ENCODE measurements at places on chromosomes 2 and 18.

DNA sequence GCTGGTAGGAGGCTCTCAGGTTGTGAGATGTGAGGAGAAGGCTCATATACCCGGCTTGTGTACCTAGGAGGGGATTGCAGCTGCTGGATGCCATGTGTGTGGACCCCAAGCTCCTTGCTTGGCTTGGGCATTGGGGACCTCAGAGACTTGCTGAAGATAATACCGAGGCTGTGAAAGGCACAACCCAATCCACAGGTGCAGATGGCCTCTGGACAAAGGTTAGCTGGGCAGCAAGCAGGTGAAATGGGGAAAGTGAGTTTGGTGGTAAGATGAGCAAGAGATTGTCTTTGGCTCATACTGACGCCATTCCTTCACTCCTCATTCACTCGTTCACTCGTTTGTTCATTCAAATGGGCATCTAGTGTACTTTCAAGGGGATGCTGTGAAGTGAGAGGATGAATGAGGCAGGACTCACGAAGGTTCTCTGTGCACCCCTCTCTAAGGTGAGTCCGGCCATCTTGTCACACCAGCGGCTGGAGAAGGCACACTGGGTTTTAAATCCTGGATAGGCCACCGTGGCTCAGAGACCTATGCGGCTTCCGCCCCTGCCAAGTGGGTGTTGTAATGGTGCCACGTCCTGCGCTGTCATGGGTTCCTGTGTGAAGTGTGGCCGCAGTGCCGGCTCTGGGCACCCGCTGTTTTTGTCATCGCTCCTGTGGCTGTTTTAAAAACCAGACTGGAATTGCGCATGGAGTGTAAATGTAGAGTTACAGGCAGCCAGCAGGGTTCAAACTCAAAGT lies 13.7 kb downstream of the FBLN7 start:
- DNase-seq: no peak

- DNase-seq: no peak
Measured at GRCh38 chr2:200637901-200638300, 52.1 kb downstream of the AOX1 start.

DNA sequence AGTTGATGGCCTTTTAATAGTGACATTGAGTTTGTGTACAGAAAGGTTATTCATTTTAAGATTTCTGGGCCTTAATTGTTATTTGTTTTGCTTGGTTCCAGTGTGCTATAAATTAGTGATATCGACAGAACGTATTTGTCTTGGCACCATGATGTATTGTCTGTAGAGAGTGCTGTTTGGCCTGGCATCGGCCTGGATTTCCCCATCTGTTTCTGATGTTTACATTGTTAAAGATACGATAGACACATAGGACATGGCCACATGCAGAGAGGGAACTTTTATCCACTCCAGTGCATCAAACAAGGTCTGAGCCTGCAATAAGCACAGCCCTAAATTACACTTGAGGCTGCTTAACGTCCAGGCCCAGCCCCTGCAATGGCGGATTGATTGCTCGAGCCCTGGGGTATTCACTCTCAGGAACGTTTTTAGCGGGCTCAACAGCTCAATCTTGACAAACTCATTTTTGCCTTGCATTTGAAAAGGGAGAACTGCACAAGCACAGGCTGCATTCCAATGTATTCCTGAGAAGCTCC lies 144.7 kb downstream of the SLC4A3 start:
- no peak for DNase-seq

DNA sequence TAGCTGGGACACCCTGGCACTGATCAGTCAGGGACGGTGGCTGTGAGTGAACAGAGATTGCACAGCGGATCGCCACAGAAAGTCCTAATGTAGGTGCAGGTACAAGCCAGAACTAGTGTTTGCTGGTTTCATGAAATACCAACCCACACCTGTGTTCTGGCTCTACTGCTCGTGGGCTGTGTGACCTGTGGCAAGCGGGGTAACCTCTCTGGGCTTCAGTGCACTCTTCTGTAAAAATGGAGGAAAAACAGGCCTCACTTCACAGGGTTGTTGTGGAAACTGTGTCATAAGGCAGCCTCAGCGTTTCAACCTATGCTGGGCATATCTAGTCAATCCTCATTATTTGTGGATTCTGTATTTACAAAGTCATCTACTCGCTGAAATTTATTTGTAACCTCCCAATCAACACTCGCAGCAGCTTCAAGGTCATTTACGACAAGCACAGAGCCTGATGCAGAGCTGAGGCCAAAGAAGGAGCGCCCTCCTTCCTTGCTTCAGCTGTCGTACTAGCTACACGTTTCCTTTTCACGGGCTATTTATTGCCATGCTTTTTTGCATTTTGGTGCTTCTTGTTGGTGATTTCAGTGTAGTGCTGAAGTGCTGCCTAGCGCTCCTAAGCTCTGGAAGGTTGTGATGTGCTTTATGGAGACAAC lies 30.0 kb downstream of the GPR45 start:
- no peak for DNase-seq

DNA sequence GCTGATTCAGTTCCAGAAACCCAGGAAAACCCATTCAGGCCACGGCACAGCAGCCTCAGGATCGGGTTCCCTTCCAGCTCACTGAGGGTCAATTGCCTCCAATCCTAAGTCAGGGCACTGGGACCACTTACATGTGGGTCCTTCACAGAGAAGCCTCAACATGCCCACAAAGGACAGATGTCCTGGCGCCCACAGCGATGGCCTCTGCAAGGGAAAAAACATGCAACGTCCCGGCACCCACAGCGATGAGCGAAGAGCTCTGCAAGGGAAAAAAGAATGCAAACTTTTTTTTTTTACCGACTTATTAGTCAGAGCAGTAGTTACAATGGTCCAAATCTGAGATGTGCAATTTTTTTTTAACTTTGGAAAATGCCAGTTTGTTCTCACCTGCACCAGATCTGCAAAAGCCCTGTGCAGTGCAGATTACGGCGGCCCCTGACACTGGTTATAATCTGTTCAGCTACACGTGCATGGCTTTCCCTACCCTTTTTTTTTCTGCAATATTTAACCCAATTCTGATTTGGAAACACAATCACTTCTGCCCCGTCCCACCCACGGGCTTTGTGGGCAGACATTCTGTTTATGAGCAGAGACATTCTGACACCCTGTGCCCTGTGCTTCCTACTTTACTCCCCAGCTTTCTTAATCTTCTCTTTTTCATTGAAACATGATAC lies 159.3 kb upstream of the SALL3 start:
- DNase-seq: no peak

DNA sequence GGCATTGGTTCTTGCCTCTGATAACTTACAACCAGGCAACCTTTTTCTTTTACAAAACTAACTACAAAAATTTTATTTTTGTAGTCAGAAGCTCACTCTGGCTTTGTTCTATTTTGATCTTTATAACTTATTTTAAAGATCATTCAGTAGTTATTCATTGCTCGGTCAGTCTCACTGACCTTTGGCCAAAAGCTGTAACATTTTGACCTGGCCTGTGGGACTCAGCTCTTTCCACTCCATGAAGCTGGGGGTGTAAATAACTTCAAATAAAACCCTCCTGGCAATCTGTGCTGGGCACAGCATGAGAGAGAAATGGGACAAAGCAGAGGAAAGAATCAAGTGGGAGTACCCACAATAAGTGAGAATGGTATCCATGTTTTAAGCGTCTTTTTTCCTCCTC lies 380.7 kb downstream of the SETBP1 start:
- no peak for DNase-seq

- no peak for DNase-seq
Measured at GRCh38 chr2:215059724-215060123, 78.7 kb downstream of the ABCA12 start.

DNA sequence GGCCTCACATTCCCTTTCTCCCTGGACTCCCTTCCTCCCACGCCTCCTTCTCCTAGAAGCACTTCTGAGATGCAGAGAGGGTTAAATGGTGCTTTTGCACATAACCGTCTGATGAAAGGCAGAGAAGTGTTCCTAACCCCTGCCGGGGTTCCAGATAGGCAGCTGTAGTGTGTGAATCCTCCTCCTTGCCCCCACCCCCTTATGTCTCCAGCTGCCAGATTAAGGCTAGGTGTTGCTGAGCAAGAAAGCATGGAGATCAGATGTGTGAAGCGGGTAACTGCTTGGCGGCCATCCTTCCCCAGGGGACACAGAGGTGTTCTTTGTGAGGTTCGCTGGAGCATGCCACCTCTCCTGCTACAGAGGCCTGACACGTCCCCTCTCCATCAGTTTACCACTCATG lies 88.3 kb downstream of the NRP2 start:
- no peak for DNase-seq
